Dermis blood vessel endothelial cell (primary cell): ENCODE measurements at places on chromosomes 2 and 18. TPM values are rescaled to one million over a fixed set of nuclear protein-coding genes. Genes with fewer than 3 reads are reported as not detected.

DPP10 gene
- not detected in 2 replicates for total RNA-seq

- peak; percentile 19 for DNase-seq
Measured at GRCh38 chr2:216012133-216012829, 1.1 kb downstream of the MREG start.

GALNT14 gene
- 0.56 and 1.7 TPM in 2 replicates for total RNA-seq

- no peak for DNase-seq
Measured at GRCh38 chr2:120715353-120715752, 20.3 kb upstream of the GLI2 start.

DNA sequence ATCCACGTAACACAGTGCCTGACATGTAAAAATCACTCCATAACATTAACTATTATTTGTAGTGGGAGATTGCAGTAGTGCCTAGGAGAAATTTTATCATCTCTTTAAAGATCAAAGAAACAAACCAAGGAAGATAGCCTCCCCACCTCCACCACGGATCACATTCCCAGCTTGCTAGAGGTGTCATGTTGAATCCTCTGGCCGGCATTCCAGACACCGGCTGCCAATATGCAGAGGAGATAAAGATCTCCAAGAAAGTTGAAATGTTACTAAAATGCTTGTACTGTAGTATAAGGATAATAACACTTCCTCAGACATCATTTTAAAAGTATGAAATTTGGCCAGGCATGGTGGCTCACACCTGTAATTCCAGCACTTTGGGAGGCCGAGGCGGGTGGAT is 6.1 kb upstream of the ATG16L1 start:
- DNase-seq, result no peak

DNA sequence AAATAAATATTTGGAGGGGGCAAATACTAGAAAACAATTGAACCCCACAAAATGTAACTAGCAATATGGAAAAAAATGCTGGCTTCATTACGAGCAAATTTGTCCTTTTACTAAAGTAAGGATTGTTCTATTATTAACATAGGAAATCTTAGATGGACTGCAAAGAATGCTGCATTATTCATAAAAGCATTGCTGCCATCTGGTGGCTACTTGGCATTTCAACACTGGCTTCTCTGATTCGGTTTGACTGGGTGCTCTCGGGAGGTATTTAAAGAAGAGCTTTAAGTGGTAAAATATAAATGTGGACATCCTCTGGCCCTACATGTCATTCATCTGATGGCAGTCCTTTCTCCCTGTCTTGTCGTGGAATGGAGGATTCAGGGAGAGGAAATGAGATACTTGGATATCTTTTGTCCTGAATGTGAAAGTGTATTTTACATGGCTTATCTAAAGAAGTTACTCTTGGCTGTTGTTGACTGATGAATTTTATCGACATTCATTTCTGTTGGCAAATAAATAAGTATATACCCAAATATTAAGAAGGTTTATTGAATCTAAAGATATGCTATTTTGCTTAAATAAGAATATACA is 130.2 kb downstream of the ARHGAP15 start:
- DNase-seq, result peak; percentile 77

- DNase-seq, result no peak
Measured at GRCh38 chr2:114122930-114123329, 233.0 kb downstream of the ACTR3 start.

MTA3 gene
- total RNA-seq, result 31.0 and 32.9 TPM in 2 replicates
